RKO (cell line): ENCODE measurements at places on chromosomes 7 and 10.

DNA sequence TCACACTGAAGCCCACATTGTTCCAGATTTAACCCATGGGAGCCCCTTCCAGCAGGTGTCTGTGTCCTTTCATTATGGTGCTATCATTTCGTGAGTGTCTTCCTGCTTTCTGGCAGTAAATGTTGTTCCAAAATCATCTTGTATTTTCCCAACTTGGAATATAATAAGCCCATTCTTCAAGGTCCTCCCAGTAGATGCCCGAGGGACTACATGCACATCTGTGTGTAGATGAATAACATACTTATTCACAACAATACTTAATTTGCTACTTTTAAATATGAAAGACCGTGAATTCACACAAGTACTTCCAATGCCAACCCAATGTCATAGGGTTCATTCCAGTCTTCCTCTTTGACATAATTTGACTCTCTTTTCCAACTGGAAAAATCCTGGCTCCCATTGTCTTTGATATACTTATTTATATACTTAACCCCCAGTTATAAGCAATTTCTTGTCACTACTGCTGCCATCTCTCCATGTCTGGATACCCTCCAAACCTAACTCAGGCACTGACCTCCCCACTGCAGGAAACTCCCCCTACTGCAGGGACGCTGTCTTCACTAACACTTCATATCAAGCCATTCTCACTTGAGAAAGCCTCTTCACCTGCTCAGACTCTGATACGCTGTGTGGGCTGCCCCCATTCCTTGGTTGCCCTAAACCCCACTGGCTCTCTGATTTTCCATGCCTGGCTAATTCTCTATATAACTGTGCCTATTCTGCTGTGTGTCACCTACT is 1119.2 kb downstream of the CNTNAP2 start:
- DNase-seq: no peak

DNA sequence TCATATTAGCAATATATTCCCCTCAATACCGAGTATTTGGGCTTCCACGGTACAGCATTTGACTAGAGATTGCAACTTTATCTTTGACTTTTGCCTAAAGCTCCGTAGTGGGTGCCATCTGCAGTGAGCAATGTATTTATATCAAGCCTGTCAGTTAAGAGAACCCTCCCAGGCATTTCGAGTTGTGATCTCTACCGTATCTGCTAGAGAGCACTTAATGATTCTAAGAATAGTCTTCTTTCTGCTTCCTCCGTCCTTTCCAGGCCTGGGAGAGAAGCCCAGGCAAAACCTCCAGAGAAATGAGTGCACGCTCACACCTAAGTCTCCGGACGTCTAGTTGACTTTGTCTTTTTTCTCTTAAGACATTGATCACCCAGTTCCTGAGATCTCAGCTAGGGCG is 210.6 kb downstream of the KLF6 start:
- DNase-seq: no peak

- DNase-seq: no peak
These were observed 125.0 kb downstream of the FAM53B start for GRCh38 chr10:124619195-124619594.

DNA sequence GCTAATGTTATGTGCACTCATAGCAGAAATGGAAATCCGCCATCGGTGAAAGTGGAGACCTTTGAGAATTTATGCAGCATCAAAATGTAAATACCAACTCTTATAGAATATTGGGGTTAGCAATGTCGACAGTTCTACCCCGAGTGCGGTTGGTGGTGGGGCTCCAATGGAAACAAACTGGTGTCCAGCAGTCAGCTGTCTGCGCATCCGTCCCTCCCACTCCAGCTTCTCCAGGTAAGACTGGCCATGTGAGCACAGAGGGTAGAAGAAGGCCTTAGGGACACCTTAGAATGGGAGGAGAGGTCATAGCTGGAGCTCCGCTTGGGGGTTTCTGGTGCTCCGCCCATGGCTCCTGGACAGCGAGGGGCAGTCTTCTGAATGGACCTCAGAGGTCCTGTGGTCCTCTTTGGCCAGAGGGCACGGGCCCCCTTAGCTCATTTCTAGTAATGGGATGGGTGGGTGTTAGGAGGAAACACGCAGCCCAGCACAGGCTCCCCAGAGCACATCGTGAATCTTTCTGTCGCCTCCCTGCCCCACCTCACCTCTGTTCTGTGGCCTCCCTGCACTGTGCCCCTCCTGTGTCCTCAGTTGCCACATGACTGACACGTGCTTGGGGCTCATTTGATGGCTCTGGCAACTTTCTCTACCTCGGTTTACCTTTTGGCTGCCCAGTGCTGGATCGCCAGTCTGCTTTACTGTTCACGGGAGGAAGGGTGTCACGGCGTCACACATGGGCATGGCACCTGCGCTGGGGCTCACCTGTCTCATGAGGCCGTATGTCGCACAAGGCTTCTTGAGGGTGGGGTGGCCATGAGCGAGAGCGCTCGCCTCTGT is 50.0 kb downstream of the MGMT start:
- no peak for DNase-seq

DNA sequence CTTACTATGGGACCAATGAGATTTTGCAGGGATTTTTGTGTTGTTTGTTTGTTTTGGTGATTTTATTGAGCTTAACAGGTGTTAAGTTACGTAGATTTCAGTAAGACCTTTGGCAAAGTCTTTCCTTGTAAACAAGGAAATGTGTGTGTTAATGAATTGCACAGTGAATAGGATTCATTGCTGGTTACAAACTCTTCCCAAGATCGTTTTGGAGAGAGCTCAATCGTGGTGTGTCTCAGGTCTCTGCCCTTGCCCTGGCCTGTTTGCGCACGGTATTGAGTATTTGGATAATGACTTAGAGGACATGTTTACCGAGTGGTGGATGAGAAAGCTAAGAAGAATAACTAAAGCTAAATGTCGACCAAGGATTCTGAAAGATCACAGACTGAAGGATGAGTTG is 41.9 kb downstream of the PRPF18 start:
- no peak for DNase-seq

GRCh38 chr7:36116347-36117202 is 36.5 kb upstream of the EEPD1 start:
- DNase-seq: no peak

DNA sequence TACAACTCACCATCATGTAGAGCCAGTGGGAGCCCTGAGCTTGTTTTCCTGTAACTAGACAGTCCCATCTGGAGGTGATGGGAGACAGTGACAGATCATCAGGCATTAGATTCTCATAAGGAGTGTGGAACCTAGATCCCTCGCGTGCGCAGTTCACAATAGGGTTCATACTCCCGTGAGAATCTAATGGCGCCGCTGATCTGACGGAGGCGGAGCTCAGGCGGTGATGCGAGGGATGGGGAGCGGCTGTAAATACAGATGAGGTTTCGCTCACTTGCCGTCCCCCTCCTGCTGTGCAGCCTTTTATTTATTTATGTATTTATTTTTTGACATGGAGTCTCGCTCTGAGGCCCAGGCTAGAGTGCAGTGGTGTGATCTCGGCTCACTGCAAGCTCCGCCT is 139.3 kb downstream of the CAMK1D start:
- no peak for DNase-seq

DNA sequence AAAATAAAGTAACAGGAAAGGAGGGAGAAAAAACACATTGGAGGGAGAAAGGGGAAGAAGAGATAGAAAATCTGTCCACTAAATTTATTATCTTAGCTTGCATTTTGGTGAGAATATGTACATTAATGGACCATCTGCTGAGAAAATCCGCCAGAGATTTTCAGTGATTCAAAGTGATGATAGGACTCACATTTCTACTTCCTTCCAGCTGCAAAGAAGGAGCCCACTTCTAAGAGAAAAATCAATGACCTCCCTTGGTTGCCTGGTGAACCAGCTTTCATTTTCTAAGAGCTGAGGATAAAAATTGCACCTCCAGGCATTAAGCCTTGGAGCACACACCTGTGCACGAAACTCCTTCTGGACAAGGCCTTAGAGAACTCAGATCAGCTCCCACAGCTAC is 404.3 kb downstream of the SFMBT2 start:
- no peak for DNase-seq

GRCh38 chr10:95209509-95210127 is 15.6 kb downstream of the ACSM6 start:
- DNase-seq: no peak

- DNase-seq: no peak
These were observed 2.2 kb upstream of the ADIRF start for GRCh38 chr10:86965986-86966654.

DNA sequence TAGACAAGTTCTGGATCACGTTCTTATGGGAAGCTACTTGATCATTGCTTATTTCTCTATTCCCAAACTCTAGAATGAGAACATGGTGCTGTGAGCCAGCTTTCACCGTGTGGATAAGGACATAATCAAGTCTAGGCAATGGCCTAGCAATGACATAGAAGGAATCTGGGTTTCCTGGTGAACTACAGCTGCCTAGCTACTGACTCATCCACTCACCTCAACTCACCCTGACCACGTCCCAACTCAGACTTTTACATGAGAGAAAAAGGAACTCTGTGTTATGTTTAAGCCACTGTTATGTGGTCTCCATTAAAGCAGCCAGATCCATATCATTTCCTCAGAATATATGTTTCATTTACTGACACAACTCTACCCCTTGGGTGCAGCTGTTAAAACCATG is 18.8 kb upstream of the MET start:
- peak; percentile 75 for DNase-seq

- no peak for DNase-seq
These were observed 63.2 kb upstream of the FHIP2A start for GRCh38 chr10:114758331-114758730.

DNA sequence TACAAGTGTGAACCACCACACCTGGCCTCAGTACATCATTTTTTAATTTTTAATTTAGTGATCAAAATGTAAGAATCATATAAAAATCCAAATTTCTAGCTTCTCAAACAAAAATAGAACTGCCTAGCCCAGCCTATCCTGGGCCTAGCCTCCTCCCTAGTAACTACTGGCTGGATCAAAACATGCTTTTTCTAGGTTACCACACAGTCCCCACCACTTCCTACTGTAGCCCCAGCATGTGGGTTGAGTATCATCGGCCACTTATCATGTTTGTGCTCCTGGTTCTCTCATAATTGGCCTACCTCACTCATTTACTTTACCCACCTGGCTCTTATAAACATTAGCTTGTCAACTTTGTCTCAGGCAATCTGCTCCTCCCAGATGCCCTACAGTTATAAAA is 52.9 kb downstream of the DNAJC12 start:
- DNase-seq: no peak

DNA sequence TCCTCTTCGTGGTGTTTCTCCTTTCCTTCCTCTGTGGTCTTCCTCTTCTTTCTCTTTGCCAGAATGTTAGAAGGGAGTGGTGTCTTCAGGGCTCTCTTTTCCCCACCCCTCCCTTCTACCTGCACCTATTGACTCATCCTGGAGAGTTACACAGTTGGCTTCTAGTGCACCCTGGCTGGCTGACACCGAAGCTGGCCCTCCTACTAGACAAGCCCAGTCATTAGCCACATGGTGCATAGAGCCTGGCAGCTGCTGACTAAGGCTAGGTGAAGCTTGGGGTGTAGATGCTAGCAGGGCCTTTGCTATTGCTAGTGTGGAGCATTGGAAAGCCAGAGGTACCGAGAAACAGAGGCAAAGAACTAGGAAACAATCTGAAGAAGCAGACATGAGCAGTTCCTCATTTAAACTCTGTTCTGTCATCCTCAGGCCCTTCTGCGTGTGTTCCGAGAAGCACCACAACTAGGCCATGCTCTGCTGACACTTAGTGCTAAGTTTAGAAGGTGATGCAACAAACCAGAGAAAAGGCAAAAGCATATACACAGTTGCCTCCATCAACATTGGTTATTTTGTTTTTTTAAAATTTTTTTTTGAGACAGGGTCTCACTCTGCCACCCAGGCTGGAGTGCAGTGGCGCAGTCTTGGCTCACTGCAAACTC is 213.9 kb downstream of the BAMBI start:
- no peak for DNase-seq

GRCh38 chr7:40297741-40298311 is 163.0 kb downstream of the SUGCT start:
- no peak for DNase-seq

GRCh38 chr10:15225511-15225910 is 57.0 kb upstream of the NMT2 start:
- no peak for DNase-seq

GRCh38 chr7:69698109-69698825 is 100.0 kb downstream of the AUTS2 start:
- no peak for DNase-seq

GRCh38 chr10:125592897-125593296 is 90.1 kb downstream of the TEX36 start:
- DNase-seq: no peak

GRCh38 chr7:158314394-158314793 is 273.2 kb downstream of the PTPRN2 start:
- DNase-seq: no peak

GRCh38 chr7:109259151-109259550 is 689.5 kb downstream of the DNAJB9 start:
- DNase-seq: no peak

- no peak for DNase-seq
These were observed 693.1 kb downstream of the PARD3 start for GRCh38 chr10:34121781-34122622.

DNA sequence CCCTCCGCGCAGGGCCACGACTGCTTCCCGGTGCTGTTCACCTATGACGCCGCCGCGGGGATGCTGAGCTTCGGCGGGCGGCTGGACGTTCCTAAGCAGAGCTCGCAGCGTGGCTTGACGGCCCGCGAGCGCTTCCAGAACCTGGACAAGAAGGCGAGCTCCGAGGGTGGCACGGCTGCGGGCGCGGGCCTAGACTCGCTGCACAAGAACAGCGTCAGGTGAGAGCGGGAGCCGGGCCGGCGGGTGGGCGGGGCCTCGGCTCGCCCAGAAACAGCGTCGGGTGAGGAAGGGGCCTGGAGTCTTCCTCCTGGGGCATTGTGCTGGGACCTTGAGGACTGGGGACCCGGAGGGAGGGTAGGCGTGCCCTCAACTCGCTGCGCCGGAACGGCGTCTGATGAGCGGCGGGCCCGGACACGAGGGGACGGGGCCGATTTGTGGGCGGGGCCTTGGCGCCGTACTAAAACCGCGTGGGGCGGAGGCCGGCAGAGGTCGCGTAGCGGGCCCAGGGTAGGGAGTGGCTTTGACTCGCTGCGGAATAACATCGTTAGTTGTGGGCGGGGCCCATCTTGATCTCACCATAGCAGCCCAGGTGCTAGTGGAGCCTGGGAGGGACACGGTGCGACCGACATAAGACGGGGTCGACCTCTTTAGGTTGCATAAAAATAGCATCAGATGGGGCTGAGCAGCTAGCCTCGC is 15.6 kb downstream of the PDAP1 start:
- DNase-seq: no peak

DNA sequence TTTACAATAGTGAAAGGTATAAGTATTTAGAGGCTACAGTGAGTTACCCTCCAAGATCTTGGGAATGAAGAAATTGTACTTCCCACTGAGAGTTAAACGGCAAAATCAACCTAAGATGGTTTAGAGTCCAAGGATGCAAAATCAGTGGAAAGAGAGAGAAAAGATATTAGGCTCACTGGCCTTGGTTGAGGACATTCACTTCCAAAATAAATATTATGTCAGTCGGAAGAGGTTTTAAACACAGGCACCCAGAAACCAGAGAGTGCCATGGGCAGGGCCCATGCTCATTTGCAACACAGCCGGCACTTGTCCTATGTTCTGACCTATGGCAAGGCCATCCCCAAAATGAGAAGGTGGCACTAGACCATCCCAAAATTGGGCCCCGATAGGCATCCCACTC is 3.9 kb upstream of the WDR91 start:
- no peak for DNase-seq
